ENCODE measurements at places on chromosomes 12 and 14.

DNA sequence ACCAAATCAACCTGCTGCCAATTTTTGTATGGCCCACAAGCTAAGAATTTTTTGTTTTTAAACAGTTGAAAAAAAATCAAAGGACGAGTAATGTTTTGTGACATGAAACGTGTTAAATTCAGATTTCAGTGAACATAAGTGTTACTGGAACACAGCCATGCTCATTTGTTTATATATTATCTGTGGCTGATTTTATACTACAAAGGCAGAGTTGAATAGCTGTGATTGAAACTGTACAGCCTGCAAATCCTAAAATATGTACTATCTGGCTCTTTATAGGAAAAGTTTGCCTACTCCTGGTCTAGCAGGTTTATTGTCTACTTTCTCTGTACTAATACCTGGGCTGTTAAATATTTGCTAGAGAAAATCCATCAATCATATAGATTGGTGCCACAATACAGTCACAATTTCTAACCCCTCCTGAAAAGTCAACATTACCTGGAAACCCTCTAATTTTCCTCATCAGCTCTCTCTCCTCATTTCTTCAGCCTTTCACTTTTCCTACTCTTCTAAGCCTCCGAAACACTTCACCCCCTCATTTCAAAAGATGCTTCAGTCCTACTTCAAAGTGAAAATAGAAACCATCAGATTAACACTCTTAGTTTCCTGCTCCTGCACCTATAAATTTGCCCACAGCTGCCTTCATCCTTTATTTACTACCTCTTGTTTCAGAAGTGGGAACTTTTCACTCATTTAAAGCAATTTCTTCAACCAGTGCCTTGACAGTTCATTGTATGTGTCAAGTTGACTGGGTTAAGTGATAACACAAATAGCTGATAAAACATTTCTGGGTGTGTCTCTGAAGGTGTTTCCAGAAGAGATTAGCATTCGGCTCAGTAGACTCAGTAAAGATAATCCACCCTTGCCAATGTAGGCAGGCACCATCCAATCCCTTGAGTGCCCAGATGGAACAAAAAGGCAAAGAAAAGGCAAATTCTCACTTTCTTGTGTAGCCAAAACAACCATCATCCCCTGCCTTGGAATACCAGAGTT, 18.0 kb upstream of the C2CD5 start:
- no peak for DNase-seq

GRCh38 chr14:105913861-105914260, 387.5 kb downstream of the TMEM121 start:
- DNase-seq, result no peak

GRCh38 chr12:94839347-94839746, 164.2 kb downstream of the NDUFA12 start:
- DNase-seq, result no peak

DNA sequence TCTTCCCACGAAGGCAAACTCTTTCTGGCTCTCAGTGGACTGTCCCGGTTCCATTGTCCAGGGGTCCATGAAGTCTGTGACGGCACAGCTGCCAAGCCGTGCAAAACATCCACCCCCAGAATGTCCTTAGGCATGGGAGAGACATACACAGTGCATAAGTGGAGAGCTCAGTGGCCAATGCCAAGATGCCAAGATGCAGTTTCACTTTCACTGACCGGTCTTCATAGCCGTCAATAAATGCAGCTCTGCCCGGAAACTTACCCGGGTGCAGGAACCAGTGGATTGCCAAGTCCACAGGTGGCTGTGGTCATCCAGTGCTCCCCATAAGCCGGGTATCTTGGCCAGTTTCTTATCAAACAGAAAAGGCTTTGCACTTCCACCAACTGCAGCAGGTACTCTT, 162.3 kb downstream of the PTCSC3 start:
- DNase-seq, result no peak

GRCh38 chr12:6334940-6335450, 6.9 kb downstream of the TNFRSF1A start:
- no peak for DNase-seq

GRCh38 chr12:107522692-107523477, 162.7 kb upstream of the PWP1 start:
- DNase-seq, result no peak

GRCh38 chr12:28278499-28278898, 88.2 kb downstream of the CCDC91 start:
- no peak for DNase-seq

DNA sequence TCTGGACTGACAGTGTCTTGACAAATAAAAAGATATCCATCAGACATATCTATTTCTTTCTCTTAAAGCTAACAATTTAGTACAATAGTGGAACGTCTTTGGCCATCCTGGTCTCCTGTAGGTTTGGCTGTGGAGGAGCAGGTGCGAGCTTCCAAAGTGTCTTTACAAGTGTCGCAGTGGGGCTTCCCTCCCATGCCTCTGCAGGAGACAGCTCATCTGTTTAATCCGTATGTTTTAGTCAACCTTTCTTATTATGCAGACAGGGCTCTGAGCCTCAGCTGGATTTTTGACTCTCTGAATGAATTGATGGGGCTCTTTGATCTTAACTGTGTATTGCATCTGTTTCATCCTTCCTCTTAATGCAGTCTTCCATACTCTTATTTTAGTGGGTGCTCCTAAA, 57.5 kb downstream of the RMST start:
- DNase-seq, result no peak

- no peak for DNase-seq
Observed at GRCh38 chr12:76946446-76946845, 67.6 kb upstream of the CSRP2 start.

GRCh38 chr14:61655777-61656176, 39.5 kb upstream of the HIF1A start:
- no peak for DNase-seq

GRCh38 chr14:99517643-99518381, 36.6 kb downstream of the CCNK start:
- DNase-seq, result no peak

DNA sequence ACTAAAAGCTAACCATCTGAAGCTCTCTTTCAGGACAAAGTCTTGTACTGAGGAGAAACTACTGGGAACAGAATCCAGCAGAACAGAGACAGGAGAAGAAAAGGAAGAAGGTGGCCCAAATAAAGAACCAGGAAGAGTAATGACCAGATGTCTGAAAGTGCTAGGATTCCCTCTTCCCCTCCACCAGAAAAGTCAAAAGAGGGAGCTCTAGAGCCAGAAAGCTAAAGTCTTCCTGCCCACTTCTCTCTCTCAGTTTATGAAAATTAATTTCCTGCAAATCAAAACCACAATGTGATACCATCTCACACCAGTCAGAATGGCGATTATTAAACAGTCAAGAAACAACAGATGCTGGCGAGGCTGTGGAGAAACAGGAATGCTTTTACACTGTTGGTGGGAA, 47.2 kb downstream of the SPPL3 start:
- DNase-seq, result no peak

GRCh38 chr12:101356794-101357193, 50.8 kb downstream of the ARL1 start:
- no peak for DNase-seq

- DNase-seq, result no peak
Observed at GRCh38 chr14:71354801-71355200, 447.5 kb downstream of the PCNX1 start.

- DNase-seq, result no peak
Observed at GRCh38 chr12:120826335-120826734, 77.8 kb downstream of the SPPL3 start.

DNA sequence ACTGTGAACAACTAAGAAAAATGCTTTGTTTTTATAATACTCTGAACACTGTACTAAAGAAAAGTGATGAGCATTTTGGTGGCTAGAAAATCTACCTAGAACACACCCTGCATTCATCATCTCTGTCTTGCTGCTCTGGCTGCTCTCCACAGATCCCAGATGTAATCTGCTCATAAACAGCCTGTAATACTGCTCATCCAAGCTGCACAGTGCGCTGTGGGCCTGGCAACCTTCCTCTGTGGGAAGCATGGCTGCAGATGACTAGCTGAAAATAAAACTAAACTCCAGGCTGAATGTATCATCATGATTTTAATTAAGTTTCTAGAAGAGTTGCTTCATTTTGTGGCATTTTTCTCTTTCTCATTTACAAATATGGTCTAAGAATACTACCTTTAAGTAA, 200.7 kb downstream of the SLC2A13 start:
- DNase-seq, result no peak

DNA sequence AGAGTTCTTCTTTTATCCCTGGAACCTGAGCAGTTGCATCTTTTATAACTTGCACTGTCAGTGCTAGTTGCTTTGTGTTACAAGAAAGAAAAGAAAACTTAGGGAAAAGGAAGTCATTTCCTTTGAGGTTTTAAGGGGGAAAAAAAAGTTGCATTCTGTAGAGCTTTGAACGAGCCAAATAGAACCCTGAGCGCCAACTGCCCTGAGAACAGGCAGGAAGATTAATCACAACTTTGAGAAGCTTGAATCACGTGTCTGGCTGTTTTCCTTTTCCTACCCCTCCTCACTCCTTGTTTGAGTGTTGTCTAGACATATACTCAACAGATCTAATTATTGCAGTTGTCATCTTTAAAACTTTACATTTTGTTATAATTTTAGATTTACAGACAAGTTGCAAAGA, 12.5 kb downstream of the PCNX1 start:
- no peak for DNase-seq

GRCh38 chr12:91191513-91192111, 9.0 kb upstream of the DCN start:
- DNase-seq, result no peak

DNA sequence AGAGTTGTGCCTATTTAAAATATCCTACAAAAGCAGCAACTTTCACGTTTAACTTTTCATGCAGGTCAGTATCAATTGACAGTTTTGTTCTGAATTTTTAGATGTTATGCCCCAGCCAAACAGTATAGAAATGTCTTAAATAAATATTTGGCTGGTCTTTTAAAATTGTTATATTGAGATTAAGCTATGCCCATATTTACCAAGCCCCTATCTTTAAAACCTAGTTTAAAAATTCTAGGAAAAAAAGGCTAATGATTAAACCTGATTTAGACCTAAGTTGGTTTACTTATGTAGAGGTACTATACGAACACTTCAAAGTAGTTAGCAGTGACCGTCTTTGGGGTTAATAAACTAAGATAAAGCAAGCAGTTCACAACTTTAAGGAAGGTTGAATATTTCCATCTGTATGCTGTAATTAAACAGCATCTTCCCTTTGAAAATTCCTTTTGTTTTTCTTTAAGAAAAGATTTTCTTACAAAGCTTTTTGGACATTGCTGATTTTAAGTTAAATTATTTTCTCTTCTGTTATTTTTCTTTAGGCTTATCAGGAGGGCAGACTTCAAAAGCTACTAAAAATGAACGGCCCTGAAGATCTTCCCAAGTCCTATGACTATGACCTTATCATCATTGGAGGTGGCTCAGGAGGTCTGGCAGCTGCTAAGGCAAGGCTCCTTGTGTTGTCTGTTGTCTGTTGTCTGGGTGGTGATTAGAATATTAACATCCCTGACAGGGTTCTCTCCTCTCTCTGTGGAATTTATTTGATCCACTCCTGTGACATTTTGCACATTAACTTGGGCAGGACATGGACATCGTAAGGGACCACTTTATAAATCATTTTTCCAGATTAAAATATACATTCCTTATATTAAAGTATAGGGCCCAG, 7.5 kb downstream of the EID3 start:
- DNase-seq, result no peak

- no peak for DNase-seq
Observed at GRCh38 chr12:15186597-15186996, 34.6 kb downstream of the RERG start.

All from activated T-cell treated with anti-CD3 and anti-CD28 coated beads for 48 hours (primary cell).